ENCODE measurements at places on chromosomes 1 and 21. TPM values are rescaled to one million over a fixed set of nuclear protein-coding genes. Genes with fewer than 3 reads are reported as not detected.

DNA sequence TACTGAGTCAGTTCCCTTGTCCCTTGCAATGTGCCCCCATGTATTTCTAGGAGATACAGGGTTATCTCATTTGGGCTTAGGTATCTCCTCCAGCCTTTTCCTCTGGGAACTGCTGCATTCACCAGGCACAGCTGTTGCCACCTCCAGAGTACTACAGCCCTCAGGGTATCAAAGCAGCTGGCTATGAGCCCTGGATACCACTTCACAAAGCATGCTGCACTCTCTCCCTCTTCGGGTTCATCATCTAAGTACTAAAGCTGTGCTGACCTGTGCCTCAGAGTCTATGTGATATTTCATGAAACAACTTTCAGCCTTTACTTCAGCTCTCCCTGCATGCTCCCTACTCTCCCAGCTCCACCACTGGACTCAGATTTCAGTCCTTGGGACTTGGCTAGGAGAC is 62.3 kb downstream of the CCDC185 start:
- DNase-seq, result no peak

DNA sequence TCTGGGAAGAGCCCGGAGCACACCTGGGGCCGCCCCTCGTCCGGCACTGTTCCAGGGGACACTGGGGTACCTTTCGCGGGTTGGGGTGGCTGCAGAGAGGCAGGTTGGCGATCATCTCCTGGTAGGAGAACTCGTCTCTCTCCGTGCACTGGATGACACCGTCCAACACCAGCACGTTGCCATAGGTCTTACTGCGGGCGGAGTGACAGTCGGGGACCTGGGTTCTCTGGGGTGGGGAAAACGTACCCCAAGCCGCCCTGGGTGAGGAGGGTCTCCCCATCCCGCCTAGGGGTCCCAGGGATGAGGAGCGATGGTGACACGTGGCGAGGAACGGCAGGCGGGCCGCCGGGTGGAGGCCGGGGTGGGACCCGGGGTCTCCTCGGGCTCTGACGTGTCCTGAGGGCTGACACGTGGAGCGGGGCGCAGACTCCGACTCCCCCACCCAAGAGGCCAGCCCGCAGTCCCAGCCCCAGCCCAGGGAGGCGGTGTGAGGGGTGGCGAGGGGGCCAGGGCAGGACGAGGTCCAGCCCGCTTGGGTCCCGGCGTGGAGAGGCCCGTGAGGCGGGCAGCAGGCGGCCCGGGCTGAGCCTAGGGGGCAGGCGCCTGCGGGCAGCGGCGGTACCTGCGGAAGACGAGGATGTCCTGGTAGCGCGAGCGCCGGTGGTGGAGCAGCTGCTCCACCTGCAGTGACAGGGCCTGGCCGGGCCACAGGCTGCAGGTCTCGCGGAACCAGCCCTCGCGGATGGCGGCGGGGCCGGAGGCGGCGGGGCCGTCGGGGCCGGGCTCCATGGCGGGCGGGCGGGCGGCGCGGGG is 457 bp downstream of the SRM start:
- DNase-seq, result no peak

DNA sequence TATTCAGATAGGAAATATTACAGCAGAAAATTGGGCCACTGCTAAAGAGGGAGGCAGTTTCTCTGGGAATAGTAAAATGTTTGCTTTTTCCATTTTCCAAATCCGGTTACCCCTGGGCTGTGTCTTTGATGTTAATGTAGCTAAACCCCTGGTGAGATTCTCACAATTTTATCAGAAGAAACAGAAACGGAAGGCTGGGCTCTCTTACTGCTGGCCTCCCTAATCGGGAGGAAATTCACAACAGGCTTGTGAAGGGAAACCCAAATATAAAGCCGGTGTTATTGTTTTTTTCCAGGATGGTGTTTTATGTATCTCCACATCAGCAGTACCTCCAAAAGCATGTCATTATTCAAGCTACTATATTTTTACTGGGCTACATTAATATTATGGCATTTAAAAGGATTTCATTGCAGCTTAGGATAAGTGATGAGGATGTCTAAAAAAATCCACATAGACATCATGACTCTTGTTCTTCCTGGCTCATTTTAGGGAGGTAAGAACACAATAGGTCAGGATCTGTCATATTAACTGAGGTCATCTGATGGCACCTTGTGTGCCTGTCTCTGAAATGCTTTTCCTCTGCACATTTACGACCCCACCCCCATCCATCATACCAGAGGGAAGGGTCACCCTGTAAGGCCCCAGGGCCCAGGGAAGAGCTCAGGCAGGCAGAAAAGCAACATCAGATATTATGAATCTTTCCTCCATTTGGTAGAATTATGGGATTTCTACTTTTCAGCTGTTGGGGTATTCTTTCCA is 158.7 kb downstream of the DSCAM start:
- no peak for DNase-seq

DNA sequence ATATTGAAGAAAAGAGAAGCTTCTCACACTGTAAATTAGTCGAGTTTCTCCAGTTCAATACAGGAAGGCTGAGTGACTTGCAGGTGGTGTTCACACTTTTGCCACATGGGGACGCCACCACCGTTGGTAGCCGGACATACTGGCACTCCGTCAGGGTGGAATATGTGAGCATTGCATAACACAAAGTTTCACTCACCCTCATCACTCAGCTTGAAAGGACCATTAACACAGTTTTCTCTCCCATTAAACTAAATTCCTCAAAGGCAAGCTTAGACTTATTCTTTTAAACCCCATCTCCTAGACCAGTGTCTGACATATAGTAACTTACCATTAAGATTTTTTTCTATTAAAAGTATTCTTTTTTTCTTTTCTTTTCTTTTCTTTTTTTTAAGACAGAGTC is 105.3 kb upstream of the SERBP1 start:
- peak; percentile 80 for DNase-seq

GRCh38 chr1:228197555-228198147 is 10.2 kb upstream of the OBSCN start:
- no peak for DNase-seq

- DNase-seq, result no peak
Measured at GRCh38 chr1:184392779-184393522, 6.1 kb downstream of the C1orf21 start.

GRCh38 chr1:205276689-205277065 is 44.9 kb downstream of the NUAK2 start:
- no peak for DNase-seq

DNA sequence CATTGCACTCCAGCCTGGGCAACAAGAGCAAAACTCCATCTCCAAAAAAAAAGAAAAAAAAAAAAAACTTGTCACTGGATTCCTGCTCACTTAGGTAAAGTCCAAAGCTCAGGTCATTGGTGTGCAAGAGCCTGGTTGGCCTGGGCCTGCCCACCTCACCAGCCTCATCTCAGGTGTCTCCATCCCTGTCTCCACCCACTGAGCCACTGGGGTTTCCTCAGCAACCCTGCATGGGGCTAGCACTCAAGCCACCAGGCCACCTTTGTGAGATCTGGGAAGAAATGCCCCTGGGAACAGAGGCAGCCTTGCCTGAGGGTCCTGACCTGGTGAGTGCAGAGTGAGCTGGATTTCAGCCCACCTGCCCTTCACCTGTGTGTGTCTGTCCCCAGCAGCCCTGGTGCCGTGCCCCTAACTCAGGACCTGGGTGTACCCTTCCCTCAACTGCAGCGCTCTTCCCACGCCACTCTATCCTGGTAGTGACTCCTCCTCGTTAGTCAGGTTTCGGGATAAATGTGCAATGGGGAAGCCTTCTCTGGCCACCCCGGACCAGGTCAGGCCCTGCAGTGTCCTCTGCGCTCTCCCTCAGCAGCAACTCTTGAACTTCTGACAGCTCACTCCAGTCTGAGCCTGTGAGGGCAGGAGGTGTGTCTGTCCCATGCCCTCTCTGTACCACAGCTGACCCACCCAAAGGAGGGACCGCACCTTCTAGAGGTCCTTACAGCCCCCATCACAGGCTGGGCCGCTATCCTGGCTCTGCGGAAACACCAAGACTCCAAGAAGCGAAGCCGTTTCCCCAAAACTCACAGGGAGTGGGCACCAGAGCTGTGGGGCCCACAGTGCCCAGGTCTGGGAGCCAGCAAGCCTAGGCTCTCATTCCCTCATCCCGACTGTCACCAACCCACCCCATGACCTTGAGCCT is 3.3 kb downstream of the PDZK1IP1 start:
- no peak for DNase-seq

GRCh38 chr1:158840236-158840635 is 9.1 kb downstream of the MNDA start:
- DNase-seq, result no peak

- DNase-seq, result no peak
Measured at GRCh38 chr1:201050515-201051277, 27.2 kb upstream of the KIF21B start.

- no peak for DNase-seq
Measured at GRCh38 chr1:10402729-10403274, 3.9 kb downstream of the PGD start.

DNA sequence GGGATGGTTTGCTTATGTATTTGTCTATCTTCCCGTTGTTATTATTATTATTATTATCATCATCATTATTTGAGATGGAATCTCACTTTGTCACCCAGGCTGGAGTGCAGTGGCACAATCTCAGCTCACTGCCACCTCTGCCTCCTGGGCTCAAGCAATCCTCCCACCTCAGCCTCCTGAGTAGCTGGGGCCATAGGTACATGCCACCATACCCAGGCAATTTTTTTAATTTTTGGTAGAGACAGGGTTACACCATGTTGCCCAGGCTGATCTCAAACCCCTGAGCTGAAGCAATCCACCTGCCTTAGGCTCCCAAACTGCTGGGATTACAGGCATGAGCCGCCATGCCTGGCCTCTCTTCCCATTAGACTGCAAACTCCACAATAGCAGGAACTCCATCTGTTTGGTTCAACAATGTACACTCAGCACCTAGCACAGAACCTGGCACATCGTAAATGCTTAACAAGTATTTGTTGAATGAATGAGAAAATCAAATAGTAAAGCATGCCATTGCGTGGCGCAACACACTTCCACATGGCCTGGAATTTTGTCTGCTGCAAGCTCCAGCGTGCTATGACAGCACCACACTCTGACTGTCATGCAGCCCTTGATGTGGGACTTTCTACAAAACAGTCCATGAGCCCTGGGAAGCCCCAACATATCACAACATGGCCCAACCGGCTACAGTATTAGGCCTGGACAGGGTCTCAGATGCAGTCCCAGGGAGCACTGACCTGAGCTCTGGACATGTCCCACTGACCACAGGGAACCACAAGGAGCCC is 3.8 kb upstream of the TINAGL1 start:
- no peak for DNase-seq

DNA sequence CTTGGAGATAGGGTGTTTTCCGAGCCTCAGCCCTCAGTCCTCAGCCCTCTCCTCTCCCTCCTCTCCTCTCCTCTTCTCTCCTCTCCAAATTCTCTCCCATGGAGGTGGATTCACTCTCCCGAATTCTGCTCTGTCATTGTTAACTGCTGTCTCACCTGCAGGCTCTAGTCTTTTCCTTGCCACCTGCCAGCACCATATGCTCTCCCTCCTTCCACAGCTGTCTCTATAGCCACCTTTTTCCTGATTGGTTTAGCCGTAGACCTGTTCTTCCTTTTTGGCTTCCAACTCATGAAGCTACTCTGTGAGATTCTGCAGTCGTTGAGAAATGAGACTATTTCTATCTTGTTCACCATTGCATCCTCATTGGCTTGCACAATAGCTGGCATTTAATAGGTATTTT is 19.7 kb downstream of the COG2 start:
- no peak for DNase-seq

GRCh38 chr21:38476385-38476784 is 21.9 kb downstream of the ERG start:
- DNase-seq, result peak; percentile 33

DNA sequence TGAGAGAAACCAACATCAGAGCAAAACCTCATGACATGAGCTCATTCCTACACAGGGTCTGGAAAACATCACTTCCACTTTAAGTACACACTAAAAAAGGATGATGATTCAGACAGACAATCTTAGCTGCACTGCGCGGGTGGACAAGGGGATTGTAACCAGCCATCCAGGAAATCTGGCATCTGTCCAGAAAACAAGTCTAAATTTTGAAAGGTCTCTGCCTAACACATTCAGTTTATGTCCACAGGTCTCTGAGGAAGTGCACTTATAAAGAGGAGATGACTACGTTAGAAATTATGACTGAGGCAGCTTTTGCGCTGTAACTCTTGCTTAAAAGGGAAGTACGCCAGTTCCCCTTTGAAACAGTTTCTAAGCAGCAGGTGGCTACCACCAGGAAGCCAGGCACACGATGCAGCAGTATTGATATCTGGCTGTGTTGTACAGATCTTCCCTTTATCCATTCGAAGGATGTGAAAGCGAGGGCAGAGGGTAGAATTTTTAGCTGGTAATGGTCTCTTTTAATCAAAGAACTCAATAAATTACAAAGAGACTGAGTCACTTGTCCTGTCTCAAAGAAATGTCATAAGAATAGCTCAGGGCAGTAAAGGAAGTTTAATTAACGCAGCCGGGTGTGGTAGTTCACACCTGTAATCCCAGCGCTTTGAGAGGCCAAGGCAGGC is 128.0 kb downstream of the SETD4 start:
- DNase-seq, result peak; percentile 65

DNA sequence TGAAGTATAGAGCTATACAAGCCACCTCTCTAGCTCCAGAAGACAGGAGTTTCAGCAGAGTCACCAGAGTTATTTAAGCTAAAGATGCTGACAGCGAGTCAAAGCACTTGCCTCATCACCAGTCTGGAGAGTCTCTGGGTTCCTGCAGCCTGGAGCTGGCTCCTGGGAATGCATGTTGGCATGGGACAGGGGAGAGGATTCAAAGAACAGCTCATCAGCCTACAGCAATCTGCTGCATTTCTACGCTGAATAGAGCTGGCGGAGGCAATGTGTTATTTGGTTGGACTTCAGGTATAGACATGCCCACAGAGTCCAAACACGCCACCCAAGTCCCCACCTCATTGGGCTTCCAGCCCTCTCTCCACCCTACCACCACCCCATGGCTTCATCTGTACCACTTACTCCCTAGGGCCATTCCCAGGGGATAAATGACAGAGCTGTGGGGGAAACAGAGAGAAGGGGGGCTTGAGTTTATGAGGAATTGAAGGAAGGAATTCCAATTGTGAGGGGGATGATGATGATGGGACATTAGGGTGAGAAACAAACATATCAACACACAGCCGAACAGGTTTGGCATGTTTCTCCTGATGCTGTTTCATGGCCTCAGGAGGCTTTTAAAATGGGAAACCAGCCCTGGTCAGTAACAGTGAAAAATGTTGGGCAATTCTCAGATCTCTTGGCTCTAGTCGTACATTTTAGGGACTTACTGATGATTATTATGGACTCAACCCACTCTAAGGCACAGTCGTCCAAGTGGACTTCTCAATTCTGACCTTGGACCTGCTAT is 58.4 kb downstream of the PLEKHA6 start:
- DNase-seq, result no peak

DNA sequence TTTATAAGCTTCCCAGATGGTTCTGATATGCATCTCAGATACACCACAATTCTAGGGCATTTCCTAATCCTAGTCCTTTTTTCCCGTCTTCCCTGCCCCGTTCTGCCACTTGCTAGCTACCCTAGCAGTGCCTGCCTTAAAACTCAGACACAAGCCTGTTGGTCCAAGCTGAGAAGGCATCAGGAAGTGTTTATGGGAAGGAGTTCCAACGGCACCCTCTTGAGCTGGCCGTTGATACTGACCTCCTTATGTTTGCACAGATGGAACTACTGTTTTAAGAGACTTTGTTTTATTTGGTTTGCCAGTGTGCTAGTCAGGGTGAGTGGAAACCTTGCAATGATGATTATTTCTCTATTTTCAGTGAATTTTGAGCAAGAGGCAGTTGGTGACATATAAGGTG is 67.2 kb downstream of the UCK2 start:
- no peak for DNase-seq

CRYAA gene
- not detected for total RNA-seq

GPR25 gene
- not detected for total RNA-seq

RGS8 gene
- 0.05 TPM for total RNA-seq

IFI44 gene
- total RNA-seq, result 24.3 TPM

MTR gene
- 33.4 TPM for total RNA-seq

Measured in left cardiac atrium (tissue), 4 donors.